A673 (cell line): ENCODE measurements at places on chromosomes 7 and 10. TPM values are rescaled to one million over a fixed set of nuclear protein-coding genes. Genes with fewer than 3 reads are reported as not detected.

TRA2A gene
- total RNA-seq, result 114 and 116 TPM in 2 replicates

RSPH10B2 gene
- total RNA-seq, result 0.34 and 0.44 TPM in 2 replicates

MMD2 gene
- total RNA-seq, result not detected in 2 replicates

BLNK gene
- total RNA-seq, result not detected in 2 replicates

IDI2 gene
- total RNA-seq, result not detected in 2 replicates

BMPER gene
- total RNA-seq, result 6.7 and 8.2 TPM in 2 replicates

TUBB8 gene
- 0.24 and 0.35 TPM in 2 replicates for total RNA-seq

MRC1 gene
- 0.15 and 0.17 TPM in 2 replicates for total RNA-seq

CNPY4 gene
- total RNA-seq, result 20.2 and 22.2 TPM in 2 replicates

INSYN2A gene
- not detected in 2 replicates for total RNA-seq

ZCWPW1 gene
- total RNA-seq, result 0.45 and 1.1 TPM in 2 replicates

MYO1G gene
- total RNA-seq, result 0.17 and 0.20 TPM in 2 replicates

AGAP5 gene
- total RNA-seq, result 5.7 and 6.4 TPM in 2 replicates

LSM5 gene
- 89.3 and 109 TPM in 2 replicates for total RNA-seq

TCAF2 gene
- total RNA-seq, result 0.09 TPM in 1 of 2 replicates, not detected in the other

ANKRD1 gene
- not detected in 2 replicates for total RNA-seq

LZTS2 gene
- total RNA-seq, result 49.1 and 59.9 TPM in 2 replicates

HOXA6 gene
- not detected in 2 replicates for total RNA-seq

MGMT gene
- 19.5 and 28.0 TPM in 2 replicates for total RNA-seq

OR2A1 gene
- 0.44 and 0.60 TPM in 2 replicates for total RNA-seq

ATOH7 gene
- not detected in 2 replicates for total RNA-seq

PTF1A gene
- not detected in 2 replicates for total RNA-seq

TFR2 gene
- 1.4 and 2.0 TPM in 2 replicates for total RNA-seq

CCDC172 gene
- total RNA-seq, result not detected in 2 replicates

PCDH15 gene
- total RNA-seq, result not detected in 2 replicates

SAP25 gene
- total RNA-seq, result 1.7 and 2.8 TPM in 2 replicates

CUTC gene
- 19.2 and 21.3 TPM in 2 replicates for total RNA-seq

VAX1 gene
- 65.1 and 74.4 TPM in 2 replicates for total RNA-seq

ITIH5 gene
- total RNA-seq, result not detected in 2 replicates

SPDYE16 gene
- 0.13 TPM in 1 of 2 replicates, not detected in the other for total RNA-seq

C10orf67 gene
- total RNA-seq, result 0.13 and 0.50 TPM in 2 replicates

GAD2 gene
- 0.17 and 0.28 TPM in 2 replicates for total RNA-seq

CRYGN gene
- 0.13 TPM in 2 replicates for total RNA-seq

HGF gene
- total RNA-seq, result not detected in 2 replicates

ODAD2 gene
- 1.2 and 3.2 TPM in 2 replicates for total RNA-seq

NPFFR1 gene
- total RNA-seq, result 0.02 TPM in 1 of 2 replicates, not detected in the other

ZP3 gene
- total RNA-seq, result 9.4 and 9.8 TPM in 2 replicates
